ENCODE measurements at places on chromosomes 13 and 19.

- no peak for DNase-seq
These were observed 44.4 kb upstream of the NPAS1 start for GRCh38 chr19:46975011-46975924.

DNA sequence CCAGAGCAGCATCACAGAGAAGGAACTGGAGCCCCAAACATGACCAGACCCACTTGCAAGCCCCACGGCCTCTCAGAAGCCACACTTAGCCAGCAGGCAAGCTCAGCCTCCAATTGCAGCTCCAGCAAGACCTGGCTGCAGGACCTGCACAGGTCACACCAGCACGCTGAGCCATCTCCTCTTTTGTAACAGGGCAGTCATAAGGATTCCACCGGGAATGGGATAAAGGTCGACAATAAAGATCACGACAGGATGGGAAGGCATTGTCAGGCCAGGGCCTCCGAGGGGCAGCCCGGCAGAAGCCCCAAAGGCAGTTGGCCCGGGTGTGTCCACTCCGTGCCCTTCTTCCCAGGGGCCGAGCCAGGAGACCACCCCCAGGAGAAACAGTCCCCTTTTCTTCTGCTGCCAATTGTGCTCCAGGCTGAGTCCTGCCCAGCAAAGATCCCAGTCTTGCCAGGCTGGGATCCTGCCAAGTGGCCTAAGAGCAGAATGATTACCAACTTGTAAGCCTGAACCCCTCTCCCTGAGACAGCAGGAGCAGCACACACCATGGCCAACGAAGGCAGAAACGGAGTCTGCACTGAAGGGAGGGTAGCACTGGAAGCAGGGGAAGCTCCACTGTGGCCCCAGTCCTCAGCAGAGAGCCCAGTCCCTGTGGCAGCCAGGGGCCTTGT is 12.5 kb downstream of the PEPD start:
- DNase-seq = no peak

- no peak for DNase-seq
These were observed 12.0 kb upstream of the NUMBL start for GRCh38 chr19:40702337-40703012.

DNA sequence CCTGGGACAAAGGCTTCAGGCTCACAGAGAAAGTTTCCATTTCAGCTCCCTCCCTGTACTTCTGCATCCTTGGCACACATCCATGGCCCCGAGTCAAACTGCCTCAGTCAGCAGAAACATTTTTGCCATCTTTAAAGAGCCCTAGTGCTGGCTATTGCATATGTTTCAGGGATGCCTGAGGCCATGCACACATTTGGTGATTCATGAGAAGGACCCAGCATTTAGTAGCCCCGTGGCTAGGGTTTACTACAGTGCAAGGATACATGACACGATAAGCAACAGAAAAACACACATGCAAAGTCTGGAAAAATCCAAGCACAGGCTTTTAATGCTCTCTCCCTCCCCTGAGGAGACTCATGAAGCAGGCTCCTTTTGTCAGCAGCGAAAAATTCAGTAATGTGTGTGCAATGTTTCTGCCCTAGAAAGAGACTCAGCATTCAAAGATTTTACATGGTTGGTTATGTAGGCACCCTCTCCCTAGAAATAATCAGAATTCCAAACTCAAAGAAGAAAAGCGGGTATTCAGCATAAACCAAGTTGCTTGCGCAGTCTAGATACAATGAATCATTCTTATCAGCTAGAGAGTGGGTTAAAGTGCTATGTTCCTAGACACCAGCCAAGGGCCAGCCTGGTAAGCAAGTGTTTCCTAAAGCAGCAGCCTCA is 17.6 kb downstream of the ACOD1 start:
- DNase-seq = no peak

- no peak for DNase-seq
These were observed 402.4 kb downstream of the EFNB2 start for GRCh38 chr13:106133025-106133424.

DNA sequence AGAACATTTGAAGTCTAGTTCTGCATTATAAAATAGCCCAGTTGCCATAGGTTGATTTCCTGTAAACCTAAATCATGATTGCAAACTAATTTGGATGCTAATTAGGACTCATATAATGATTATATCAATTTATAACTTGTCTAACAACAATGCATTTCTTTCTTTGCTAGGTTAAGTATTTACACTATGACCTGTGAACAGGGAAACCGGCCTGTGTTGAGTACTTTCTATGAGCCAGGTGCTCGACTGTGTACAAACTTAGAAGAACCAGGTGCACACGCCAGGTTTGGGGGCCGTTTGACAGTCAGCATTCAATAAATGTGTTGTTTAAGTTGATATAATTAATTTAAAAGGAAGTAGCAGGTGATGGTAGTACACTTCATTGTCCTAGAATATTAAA is 203.1 kb downstream of the TM9SF2 start:
- DNase-seq = no peak

DNA sequence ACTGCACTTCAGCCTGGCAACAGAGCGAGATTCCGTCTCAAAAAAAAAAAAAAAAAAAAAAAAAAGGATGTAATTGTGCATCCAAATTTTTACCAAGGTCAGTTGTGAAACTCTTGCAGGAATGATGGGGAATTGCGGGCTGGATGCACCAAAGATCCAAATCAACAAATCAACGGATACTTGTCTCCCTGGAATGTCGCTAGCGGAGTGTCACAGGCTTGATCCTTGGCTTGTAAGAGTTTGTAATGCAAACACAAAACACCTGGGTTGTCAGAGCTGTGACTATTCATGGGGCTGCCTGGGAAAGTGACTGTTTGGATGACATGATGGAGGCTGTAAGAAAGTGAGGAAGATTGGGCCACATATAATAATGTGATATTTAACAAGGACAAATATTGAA is 4.2 kb downstream of the KANK3 start:
- DNase-seq = no peak

GRCh38 chr19:35149463-35149862 is 5.1 kb upstream of the FXYD5 start:
- no peak for DNase-seq

DNA sequence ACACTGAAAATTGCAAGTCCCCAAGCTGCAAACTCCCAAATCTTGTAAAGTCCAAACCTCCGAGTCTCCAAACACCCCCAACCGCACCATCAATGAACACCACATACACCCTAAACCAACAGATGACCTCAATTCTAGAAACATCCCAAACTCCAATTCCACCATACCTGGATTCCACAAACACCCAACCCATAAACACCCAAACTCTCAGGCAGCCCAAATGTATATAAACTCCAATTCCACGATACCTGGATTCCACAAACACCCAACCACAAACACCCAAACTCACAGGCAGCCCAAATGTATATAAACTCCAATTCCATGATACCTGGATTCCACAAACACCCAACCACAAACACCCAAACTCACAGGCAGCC is 470 bp downstream of the C3 start:
- no peak for DNase-seq

DNA sequence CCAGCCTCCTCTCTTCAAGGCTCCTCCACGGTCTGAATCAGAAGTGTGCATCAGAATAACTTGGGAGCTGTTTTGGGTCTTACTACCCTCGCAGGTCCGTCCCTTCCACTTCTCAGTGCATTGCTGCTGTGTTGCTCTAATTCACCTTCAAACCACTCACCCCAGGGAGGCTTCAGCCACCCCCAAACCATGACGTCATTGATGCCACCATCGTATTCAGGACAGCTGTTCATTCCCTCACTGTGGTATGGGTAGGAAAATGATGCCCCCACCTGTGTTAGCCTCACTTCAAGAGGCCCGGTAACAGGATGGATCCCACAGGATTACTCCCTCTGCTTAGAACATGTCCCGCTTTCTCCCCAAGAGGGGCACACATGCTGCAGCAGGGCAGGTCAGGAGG is 1005.7 kb downstream of the UQCRFS1 start:
- no peak for DNase-seq

- no peak for DNase-seq
These were observed at the start of gene B3GNT3 for GRCh38 chr19:17794731-17795494. B3GNT3 (plus strand) TSS chr19:17795138; CDS start chr19:17807808, 12,670 bp downstream.

GRCh38 chr19:1609103-1609396 is 3.8 kb upstream of the UQCR11 start:
- DNase-seq = no peak

DNA sequence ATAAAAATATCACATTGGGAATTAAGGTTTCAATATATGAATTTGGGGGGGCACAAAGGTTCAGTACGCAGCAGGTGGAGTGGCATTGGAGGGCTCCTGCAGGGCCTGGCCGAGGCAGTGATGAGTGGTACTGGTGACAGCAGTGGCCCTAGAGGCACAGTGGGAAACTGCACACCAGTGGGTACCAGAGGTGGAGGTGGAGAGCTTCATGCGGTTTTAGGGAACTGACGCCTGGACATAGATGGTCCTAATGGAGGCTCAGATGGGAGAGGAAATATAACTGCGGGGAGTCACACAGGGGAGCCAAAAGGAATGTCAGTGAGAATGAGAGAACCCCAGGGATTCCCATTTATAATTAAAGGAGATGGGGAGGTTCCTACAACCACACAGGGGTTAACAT is 156.2 kb downstream of the COG6 start:
- no peak for DNase-seq

DNA sequence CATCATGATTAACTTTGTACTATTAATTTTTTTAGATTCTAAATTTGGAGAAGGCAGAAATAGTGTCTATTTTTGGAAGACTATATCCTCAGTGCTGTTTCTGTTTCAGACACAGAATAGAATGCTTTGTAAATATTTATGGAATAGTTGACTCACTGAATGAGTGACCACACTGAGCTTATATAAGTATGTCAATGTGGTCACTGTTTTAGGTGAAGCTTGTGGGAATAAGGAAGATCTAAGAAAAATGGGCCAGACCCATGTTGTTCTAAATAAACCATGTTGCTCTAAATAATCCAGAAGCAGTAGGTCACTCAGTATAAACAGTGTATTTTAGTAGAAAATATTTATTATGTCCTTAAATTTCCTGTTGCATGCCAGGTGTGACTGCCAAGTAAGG is 45.5 kb upstream of the DACH1 start:
- DNase-seq = no peak

- DNase-seq = no peak
These were observed 34.9 kb upstream of the MLNR start for GRCh38 chr13:49185264-49185663.

DNA sequence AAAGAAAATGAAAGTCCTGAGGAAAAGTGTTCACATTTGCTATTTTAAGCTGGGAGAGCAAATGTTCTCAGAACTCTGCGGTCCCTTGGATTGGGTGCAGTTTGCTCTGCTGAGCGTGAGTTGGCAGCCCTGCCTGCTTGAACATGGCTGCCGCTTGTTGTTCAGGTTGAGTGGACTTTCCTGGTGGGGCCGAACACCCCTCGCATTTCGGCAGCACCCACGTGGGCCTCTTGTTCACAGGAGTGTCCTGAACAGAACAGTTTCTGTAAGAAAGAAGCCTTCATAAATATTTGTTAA is 10.8 kb upstream of the RNF113B start:
- no peak for DNase-seq

DNA sequence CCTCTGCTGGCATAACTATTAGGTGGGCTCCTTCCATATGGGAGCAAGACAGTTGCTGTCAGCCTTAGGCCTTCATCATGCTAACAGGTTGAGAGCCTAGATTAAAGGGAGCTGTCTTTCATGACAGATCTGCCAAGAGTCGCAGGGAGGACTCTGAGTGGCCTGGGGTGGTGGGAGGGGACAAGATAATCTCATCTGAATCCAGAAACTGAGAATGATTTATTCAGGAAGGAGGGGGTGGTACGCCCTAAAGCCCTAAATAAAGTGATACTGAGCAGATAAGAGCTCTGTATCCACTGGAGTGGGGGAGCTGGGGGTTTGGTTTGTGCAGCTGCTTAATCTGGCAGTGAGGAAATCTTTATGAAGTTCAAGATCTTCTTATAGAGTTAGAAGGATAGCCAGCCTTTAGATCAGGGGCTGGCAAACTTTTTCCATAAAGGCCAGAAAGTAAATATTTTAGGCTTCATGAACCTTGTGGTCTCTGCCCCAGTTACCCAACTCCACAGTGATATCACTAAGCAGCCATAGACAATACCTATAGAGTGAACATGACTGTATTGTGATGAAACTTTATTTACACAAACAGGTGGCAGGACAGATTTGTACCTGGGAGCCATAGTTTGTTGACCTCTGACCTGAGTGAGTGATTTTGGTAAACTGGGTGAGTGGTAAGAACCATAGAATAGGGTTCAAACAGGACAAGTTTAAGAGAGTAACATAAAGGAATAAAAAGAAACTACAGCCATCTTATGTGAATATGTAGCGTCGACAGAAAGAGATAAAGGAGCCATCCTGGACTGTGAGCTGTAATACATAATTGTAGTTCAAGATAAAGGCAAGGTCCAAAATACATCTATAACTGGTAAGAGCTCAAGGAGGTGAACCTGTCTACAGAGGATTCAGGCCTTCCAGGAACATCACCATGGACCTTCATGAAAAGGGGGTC is 9.8 kb upstream of the STK24 start:
- no peak for DNase-seq

DNA sequence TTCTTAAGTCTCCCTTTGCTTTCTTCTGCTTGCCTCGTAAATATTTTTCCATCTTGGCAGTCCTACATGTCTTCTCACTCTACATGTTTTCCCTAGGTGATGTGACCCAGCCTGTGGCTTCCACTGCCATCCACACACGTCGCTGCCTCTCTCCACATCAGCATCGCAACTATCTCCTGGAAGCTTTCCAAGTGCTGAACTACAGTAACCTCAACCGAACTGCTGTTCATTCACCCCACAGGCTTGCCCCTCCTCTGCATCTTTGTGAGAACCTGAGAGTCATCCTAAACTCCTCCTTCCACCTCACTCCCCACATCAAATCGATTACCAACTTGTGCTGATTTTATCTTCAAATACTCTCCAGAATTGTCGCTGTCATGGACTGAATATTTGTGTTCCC is 41.2 kb upstream of the USPL1 start:
- DNase-seq = no peak

- no peak for DNase-seq
These were observed 108.0 kb downstream of the KCTD15 start for GRCh38 chr19:33904681-33905080.

DNA sequence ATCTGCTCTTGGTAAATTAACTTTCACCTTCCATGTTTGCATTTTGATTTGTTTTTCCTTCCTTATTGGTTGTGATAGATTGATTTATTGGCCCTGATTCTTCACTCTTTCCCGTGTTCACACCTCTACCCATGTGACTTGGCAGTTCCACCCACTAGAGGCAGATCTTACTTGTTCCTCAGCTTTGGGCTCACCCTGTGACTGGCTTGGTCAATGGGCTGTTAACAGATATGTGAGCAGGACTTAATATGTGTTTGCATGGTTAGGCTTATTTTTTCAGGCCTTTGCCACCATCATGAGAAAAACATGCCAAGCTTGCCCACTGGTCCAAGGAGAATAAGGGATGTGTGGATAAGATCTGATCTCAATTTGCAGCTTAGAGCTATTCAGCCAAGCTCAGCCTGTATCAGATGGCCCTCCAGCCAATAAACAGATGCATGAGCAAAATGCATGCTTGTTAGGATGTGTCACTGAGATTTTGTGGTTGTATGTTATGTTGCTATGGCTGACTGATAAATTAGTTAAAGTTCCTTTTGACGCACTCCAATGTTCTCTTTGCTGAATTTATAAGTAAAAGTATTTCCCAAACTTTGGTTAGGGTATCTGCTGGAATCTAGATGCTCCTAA is 48.0 kb downstream of the RGCC start:
- no peak for DNase-seq
